Stimulated activated CD8-positive, alpha-beta memory T cell treated with anti-CD3 and anti-CD28 coated beads, Interleukin-12 subunit alpha, Interleukin-12 subunit beta, amount 100 ng/mL, for 4 hours (primary cell): ENCODE measurements at places on chromosomes 12 and 14.

- no peak for DNase-seq
Observed at GRCh38 chr12:75360920-75361319, 26.4 kb downstream of the GLIPR1L1 start.

DNA sequence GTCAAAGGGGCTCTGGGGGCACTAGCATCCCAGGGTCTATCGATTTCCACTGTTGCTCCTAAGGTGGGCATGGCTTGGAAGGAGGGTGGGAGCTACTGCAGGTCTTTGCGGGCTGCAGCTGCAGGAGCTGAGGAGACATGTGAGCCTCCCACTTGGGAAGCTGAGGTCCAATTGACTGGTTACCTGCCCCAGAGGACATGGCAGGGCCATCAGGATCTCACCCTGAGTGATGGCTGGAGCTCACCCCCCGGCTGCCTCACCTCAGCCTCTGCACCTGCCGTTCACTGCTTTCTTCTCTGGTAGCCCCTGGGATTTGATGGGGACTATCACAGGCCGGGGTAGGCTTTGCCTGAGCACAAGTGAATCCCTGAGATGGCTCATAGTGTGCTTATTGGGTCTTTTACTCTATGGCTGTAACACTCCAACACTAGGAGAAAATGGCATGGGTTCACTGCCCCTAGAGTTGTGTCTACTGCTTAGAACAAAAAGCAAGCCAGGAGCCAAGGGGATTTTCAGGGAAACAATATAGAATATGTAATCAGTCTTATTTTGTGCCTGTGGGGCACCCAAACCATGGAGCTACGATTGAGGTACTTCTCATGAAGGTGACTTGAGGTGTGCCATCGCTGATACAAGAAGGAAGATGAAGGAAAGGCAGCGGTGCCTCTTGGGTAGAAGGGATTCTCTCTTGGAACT, 3.2 kb upstream of the KRT4 start:
- no peak for DNase-seq

DNA sequence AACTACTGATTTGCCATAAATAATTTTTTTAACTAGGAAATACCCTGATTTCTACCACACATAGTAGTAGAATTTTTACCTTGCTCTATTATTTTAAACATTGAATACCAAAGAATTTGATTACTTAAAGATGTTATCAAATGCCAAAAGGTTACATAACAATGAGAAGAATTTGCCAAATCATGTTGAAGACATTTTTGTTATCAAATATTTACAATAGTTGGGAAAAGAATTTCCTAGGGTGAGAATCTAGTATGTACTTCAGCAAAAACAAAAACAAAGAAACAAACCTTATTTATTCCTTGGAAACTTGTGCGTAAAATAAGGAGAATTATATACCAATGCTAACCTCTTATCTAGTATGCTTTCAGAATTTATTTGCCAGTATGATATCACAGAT, 107.2 kb downstream of the SCAF11 start:
- DNase-seq = no peak

DNA sequence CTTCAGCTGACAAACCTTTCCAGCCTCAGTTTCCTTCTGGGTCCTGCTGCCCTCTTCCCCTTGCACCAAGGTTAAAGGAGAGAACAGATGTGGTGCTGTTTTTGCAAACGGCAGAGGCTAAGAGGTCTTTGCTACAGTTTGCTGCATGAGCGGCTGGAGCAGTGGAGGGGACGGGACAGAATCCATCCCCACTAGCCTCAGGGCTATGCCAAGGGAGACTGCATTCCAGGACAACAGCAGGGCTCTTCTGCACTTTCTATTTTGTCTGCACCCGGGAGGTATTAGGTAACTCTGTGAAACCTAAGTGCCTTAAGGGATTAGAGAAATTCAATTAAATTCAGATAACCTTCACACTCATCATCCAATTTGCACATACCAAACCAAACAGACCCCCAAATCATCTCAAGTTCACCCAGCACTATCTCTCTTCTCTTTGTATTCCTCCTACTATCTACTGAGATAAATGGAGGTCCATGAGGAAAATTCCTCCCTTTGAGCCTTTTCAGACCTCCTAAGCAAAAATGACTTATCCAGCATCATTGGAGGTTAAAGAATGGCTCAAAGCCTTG, 103.8 kb upstream of the VRK1 start:
- DNase-seq = no peak

DNA sequence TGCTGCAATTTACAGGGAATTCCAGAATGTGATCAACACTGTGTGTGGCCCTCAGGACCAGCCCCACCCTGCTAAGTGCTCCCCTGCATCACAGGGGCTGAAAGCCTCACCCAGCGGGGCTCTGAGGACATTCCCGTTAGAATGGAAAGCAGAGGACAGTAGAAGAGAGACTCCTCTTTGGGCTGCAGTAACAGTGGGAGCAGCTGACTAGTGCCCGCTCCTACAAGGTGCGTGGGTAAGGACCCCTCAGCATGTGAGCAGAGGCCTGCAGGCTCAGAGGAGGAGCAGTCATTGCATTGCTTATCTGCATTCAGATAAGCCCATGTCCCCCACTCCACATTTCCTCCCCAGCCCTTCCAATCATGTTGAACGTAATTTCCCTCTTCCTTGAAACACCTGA, 120.1 kb downstream of the ITPR2 start:
- DNase-seq = no peak

DNA sequence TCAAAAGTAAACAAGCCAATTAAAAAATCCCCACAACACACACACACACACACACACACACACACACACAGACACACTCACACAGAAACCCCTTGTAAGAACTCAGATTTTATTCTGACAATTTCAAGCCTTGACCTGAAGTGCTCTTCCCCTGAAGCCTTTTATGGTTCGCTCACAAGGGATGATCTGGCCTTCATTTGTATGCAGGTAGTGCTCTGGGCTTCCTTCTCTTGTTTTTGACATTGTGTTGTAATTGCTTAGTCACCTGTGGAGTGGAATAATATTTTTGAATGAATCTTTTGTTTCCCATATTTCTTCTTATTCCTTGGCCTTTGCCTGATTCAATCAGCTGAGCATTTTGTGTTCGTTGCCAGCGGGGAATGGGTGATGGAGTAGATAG, 83.3 kb upstream of the CSRP2 start:
- no peak for DNase-seq

- DNase-seq = peak; percentile 48
Observed at GRCh38 chr12:31749024-31749704, 20.3 kb upstream of the AMN1 start.

DNA sequence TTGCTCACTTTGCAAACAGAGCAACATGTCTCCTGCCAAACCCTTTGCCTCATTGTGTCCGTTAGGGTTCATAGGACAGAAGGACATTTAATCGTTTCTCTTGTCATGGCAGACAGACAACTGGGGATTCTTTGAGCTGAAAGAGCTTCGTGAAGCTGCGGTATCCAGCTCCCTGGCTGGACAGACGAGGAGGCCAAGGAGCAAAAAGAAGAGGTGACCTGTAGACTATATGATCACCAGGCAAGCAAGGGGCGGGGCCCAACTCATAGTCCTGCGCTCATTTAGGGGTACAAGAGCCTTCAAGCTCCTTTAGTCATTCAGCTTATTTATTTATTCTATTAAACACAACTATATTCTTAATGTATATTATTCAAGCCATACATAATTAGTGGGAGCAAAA, 66.8 kb upstream of the VRK1 start:
- DNase-seq = no peak

GRCh38 chr14:74049876-74050495, 30.8 kb downstream of the BBOF1 start:
- DNase-seq = no peak

DNA sequence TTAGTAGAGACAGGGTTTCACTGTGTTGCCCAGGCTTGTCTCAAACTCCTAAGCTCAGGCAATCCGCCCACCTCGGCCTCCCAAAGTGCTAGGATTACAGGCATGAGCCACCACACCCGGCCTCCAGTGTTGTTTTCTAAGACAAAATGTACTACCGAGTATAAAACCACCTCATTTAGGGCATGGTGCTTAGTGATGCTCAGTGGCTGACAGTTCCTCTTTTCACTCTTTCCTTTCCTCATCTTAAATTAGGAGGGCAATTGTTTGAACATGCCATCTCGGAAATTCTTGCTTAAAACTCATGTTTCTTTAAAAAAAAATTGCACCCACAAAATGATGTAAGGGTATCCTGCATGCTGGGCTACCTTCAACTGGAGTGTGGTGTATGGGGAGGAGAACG, 89.0 kb downstream of the RFX4 start:
- DNase-seq = no peak

- no peak for DNase-seq
Observed at GRCh38 chr12:7093486-7093885, 1.2 kb upstream of the C1R start.
